ENCODE measurements at places on chromosomes 3 and 15.

- DNase-seq = no peak
These were observed 468.1 kb downstream of the SHQ1 start for GRCh38 chr3:72380193-72380592.

DNA sequence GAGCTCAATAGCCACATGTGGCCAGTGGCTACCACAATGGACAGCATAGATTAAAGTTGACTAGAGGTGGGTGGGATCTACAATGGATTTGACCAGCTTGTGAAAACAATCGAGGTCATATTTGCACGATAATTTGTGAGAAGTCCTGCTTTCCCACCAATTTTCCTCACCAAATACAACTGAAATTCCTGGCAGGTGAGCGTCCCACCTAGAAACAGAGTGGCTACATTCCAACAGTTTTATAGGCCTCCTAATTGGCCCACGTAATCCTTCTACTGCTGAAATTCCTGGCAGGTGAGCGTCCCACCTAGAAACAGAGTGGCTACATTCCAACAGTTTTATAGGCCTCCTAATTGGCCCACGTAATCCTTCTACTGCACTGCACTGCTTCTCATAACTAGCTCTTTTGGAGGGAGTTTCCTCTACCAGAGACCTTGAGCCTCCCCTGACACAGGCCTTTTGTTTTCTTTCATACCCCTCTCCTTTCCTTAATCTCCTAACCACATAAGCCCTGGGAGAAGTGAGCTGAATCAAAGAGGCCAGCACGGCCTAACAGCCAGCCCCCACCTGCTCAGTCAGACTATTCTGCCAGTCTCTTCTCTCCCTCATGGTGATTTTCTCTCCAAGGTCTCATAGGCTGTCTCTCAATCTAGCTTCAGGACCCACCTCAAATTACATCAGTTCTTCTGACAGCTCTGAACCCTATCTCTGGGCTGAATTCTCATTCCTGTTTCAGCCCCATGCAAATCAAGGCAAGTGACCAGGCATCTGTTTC, 80.2 kb downstream of the BFSP2 start:
- DNase-seq = no peak

DNA sequence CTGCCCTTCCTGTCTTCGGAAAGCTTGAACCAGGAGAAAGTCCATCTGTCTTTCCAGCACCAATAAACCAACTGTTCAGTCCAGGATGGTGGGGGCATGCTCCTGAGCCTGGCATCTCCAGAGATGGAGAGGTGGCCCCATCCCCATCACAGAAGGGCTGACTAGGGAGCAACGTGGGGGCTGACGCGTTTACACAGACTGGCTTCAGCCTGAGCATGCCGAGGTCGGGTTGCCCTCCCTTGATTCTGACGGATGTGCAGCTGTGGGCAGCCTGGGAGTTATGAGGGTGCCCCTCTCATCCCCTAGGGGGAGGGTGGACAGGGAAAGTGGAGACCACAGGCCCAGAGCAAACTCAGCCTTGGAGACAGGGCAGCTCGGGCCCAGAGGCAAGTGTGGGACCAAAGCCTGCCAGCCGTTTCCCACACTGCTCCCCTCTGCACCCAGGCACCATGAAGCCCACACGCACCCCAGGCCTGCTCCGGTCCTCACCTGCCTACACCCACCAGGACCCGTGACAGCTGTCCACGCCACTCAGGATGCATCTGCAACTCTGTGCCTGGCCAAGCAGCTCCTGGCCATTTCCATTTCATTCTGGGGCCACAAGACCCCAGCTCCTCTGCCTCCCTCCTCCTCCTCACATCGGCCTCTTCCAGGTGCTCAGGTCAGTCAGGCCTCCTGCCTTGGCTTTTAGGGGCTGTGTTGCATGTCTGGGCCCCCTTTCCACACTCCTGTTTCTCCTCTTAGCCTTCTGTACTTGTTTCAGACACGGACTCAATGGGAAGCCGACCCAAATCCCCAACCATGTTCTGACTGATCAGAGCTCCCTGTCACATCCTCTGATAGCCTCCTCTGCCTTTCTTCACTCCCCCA, 48.2 kb upstream of the SLC41A3 start:
- DNase-seq = no peak

- DNase-seq = no peak
These were observed 61.0 kb downstream of the WNT7A start for GRCh38 chr3:13818919-13819318.

- DNase-seq = no peak
These were observed 288.2 kb upstream of the ZNF385D start for GRCh38 chr3:22039161-22039560.

Data from anterior cingulate cortex (tissue), 58 donors.